ENCODE measurements at places on chromosomes 4 and X.

DNA sequence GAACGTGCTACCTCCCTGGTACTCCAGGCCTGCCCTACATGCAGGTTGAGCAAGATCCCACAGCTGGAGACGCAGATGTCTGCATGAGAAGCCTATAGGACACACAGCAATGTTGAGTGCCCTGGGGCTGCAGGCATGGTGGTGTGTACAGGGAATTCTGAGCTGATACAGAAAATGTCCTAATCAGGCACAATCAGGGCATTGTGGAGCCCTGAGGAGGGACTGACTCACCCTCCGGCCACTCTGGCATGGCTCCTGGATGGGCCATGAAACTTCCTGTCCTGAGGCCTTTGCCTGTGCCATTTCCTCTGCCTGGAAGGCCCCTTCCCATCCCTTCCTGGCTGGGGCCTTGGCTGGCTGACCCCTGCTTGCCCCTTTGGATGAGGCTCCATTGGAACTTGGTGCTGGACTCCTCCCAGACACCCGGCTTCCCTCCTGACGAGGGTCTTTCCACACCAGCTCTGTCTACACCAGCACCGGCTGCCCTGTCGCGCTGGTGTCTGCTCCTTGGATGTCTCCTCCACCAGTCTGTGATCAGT is 16.7 kb upstream of the AFAP1 start:
- peak; percentile 79 for DNase-seq

- DNase-seq: no peak
Observed at GRCh38 chrX:123169247-123169901, 14.7 kb upstream of the GRIA3 start.

DNA sequence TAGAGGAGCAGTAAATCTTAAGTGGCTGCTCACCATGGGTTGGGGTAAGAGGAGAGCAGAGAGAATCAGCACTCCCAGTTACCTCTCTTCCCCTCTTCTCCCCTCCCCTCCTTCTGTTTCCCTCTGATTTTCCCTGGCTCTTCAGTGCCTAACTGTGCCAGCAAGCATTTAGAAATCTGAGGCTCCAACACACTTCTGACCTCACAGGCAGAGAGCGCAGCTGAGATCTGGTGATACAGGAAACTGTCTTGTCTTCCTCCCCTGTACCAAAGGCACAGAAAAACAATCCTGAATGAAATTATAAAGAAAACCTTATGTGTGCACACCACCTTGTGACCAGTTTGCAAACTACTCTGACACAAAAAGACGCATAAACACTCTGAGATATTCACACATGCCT is 82.4 kb upstream of the SMIM10 start:
- peak; percentile 28 for DNase-seq

DNA sequence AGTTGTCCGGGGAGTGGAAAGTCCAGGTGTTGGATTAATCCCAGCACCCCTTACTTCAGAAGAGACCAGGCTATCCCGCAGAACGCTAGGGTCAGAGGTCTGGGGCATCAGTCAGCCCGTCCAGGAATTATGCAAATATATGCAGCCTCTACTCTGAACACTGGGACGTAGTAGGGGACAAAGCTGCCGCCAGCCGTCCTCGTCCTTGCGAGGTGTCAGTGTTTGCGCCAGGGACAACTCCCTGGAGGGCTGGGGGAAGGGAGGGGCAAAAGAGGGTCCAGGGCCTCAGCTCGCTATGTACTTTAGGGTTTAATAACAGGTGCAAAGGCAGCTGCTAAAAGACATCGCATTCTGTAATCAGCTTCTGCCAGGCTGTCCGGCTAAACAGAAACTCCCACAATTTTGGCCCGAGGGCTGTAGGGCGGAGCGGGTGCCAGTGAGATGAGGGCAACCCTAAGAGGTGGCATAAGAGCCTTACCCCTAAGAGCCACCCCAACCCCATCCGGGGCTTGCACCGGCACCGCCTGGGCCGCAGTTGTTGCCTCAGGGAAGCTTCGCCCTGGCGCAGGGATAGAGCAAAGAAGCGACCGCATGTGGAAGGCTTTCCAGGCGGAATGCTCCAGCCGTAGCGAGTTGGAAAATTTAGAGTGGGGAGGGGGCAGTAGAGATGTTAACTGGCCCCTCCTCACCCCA is 8.4 kb downstream of the HAND2 start:
- DNase-seq: no peak

DNA sequence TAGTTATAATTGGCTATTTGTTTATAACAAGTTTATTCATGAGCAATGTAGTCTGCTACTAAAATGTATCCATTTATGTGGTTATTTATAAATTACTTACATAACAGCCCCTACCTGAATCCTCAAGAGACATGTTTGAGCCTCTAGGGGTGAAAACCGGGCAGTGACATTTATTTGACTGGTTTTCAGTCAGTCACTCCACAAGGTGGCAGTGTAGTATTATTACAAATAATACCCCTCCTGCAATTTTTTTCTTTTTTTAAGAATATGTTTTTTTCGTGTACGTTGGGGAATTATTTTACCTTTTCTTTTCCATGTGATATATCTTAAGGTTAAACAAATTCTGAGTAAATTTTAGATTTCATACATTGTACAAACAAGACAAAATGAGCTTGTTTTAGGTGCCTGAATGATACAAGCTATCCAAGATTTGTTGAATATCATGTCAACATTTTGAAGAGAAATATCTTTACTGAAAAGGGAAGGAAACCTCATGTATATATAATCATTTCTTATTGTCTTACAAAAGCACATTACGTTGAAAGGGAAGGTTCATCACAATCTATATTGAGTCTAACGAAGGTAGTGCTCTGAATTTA is 598.7 kb upstream of the TECRL start:
- DNase-seq: peak; percentile 72

All from astrocyte of the hippocampus (primary cell).